ENCODE measurements at places on chromosomes 2 and 18.

DNA sequence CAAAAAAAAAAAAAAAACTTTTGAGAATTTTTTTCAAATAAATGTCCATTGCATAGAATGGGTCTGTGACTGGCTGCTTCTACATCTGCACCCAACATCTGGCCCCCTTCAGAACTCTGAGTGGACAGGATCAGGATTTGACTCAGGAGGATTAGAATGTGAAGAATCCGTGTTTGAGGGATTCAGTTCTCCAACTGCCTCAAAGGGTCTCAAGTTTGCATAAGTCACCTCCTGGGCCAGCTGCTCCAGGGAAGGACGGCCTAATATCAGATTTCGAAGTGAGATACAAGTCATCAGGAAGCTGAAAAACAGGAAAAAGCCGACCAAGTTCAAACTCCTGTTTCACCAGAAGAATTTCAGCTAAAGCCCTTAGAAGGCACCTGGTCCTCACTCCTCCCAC lies 10.9 kb downstream of the MAT2A start:
- no peak for DNase-seq

- no peak for DNase-seq
Observed at GRCh38 chr2:180990794-180991193, 10.4 kb downstream of the UBE2E3 start.

- DNase-seq = no peak
Observed at GRCh38 chr2:105391763-105392662, 6.8 kb downstream of the FHL2 start.

GRCh38 chr2:73339201-73339600 lies 45.9 kb upstream of the EGR4 start:
- no peak for DNase-seq

GRCh38 chr2:242001853-242002252 lies 132.3 kb downstream of the RTP5 start:
- no peak for DNase-seq

DNA sequence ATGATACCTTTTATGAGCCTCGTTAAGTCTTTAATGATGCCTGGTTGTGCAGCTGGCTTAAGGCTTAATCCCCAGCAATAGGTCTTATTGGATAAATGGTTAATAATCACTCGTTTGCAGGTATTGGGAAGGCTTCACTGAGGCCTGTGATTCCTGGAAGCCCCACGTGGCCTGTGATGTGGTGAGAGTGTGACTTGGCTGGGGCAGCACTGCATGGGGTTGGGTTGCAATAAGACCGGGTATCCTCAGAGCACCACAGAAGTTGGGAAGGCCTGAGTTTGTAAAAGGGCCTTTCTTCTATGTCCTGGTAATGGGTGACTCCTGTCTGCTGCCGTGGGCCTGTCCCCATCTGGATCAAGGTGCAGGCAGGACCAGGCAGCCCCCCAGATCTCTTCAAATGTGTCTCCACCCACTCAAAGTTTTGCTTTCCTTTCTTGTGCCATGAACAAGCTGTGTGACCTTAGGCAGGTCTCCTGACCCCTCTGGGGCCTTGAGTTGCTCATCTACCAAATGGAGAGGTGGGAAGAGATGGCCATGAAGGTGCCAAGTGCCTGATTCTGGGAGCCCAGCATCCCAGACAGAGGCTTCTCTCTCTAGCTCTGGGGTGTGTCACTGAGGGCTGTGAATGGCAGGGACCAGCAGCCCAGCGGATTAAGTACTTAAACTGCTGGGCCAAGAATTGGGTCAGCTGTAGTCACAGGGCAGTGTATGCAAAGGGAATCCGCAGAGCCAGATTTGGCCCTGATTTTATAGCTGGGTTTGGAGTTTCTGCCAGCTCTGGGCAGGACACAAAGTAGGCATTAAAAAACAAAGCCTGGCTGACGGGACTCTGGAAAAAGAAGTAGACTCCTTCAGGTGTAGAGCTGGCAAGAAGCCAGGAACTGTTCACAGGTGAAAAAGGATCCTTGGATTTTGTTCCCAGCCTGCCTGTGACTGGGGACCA lies 24.4 kb downstream of the LBH start:
- DNase-seq = no peak
